Stimulated activated CD8-positive, alpha-beta memory T cell treated with anti-CD3 and anti-CD28 coated beads, Interleukin-4, amount 100 ng/mL, for 1 hour (primary cell): ENCODE measurements at places on chromosomes 7 and 10.

DNA sequence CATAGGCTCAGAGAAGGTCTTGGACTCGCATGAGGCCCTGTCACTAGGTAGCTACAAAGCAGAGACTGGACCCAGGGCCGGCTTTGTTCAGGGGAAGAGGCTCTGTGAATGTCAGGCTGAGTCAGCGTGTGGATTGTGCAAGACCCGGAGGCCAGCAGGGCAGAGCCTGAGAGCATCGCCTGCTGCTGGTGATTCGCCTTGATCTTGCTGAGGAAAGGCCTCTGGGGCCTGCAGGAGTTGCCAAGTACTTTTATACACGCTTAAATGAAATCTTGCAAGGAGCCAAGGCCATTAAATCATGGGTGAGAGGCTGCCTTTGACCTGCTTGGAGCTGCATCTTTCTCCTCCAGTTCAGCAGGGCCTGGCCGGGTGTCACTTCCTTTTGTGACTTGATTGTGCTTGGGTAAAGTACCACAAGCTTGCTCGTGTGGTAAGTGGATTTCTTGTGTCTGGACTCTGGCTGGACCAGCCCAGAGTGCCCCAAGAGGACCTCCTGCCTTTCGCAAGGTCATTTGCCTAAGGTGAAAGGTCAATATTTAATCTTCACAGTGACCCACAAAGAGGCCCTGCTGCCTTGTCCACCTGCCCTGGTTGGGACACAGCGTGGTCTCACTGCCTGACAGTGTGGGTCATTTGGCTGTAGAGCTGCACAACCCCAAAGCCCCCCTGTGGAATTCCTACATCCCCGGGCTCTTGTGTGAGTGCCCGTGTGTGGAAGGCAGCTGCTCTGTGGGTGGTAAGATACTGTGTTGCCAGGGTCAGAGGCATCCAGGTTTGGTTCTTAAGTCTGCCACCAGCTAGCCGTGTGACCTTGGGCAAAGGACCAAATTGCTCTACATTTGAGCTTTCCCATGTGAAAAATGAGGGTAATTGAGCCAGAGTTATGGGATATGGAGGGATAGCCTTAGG, 38.6 kb upstream of the SH2D4B start:
- DNase-seq = peak; percentile 38

DNA sequence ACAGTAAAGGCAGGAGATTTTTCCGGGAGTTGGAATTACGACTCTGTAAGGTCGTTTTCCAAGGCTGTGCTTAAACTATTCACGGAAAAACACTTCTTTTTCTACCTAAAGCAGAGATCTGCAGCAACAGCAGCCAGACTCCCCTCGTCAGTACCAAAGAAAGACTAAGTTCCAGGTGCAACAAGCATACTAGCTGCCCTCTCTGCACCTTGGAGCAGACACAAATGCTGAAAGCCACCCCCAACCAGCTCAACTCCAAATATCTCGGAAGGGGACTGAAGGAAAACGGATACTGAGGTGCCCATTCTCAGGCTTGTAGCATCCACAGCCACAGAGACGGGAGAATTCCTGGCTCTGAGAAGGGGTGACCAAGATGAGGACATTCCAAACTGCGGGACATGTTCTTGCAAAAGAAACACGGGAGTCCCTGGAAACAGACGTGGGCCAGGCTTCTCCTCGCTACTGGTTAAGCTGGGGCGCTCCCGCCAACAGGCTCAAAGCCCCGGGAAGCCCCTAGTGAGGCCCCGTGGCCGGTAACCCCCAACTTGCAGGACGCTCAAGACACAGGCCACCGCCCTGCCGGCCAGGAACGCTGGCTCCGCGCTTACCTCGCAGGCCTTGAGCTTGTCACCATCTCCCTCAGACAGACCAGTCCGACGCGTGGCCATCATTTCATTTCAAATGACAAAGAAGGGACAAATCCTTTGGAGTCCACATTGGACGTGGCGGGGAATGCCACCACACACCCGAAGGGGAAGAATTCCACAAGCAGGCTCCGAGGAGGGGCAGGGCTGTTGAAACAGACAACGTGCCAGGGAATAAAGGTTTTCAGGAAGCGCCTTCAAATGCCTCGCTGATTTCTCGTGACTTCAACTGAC, 2.2 kb downstream of the ARHGAP21 start:
- DNase-seq = no peak

- DNase-seq = no peak
Observed at GRCh38 chr7:27188386-27189294, 3.6 kb upstream of the HOXA11 start.

- DNase-seq = no peak
Observed at GRCh38 chr10:5679606-5680005, 5.0 kb upstream of the TASOR2 start.

DNA sequence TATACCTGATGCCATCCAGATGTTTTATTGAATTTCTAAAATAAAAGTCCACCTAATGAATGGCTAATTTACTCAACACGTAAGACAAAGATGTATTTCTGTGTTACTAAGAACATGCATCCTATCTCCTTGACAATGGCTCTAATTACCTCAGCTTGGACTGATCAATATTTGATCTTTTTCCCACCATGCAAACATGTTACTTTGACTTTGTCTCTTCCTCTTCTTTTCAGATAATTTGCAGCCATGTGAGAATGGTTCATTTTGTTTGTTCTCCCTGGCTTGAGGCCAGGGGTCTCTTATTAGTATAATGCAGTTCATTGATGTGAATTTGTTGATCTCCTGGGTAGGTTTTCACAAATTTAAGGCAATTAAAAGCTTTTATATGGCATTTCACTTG, 302.1 kb downstream of the ADK start:
- no peak for DNase-seq

DNA sequence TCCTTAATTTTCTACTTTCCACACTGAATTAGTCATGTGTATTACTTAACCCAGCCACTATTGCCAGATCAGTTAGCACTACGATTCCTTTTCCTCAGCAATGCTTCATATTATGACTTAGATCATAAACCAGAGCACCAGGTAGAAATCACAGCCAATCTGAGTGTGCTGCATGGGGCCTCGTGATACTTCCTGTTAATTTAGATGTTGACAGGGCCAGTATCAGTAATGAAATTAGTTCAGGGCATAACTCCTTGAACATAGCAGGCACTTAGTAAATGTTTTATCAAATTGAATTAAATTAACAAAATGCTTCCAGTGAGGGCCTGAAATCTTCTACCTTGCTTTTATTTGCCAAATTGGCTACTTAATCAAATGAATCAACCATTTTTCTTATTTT, 169.3 kb upstream of the LRGUK start:
- no peak for DNase-seq

DNA sequence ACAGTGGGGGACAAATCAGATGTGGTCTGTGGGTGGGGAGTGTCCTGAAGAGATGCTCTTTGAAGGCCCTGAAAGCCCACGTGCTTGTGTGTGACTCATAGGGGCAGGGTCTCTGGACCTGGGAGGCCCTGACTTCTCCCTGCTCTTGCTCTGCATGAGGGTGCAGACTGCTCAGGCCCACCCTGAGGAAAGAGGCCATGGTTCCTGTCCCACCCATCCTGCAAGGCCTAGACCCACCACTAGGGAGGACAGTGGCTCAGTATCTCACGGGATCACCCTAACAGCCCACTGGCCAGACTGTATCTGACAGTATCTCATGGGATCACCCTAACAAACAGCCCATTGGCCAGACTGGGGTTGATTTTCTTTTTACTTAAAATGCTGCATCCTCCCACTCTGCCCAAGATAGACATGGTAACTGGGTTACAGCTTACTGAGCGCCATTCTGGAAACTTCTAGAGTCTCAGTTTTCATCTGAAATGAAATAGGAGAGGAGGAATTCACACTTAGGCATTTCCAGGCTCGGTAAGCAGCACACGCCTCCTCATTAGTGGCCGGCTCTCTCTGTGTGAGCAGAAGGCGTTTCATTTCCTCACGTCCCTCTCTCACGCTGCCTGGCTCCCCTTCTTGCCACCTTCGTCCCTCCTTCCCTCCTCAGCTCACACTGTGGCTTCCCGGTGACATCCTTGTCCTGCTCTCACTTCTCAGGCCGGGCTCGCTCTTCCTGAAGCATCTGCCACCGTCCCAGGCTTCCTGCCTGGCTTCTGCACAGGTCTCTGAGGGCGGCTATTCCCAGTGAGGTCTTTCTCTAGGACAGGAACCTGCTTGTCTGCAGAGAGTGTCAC, 242.6 kb downstream of the GLRX3 start:
- no peak for DNase-seq

GRCh38 chr7:24731313-24731712, 26.0 kb downstream of the GSDME start:
- DNase-seq = no peak

DNA sequence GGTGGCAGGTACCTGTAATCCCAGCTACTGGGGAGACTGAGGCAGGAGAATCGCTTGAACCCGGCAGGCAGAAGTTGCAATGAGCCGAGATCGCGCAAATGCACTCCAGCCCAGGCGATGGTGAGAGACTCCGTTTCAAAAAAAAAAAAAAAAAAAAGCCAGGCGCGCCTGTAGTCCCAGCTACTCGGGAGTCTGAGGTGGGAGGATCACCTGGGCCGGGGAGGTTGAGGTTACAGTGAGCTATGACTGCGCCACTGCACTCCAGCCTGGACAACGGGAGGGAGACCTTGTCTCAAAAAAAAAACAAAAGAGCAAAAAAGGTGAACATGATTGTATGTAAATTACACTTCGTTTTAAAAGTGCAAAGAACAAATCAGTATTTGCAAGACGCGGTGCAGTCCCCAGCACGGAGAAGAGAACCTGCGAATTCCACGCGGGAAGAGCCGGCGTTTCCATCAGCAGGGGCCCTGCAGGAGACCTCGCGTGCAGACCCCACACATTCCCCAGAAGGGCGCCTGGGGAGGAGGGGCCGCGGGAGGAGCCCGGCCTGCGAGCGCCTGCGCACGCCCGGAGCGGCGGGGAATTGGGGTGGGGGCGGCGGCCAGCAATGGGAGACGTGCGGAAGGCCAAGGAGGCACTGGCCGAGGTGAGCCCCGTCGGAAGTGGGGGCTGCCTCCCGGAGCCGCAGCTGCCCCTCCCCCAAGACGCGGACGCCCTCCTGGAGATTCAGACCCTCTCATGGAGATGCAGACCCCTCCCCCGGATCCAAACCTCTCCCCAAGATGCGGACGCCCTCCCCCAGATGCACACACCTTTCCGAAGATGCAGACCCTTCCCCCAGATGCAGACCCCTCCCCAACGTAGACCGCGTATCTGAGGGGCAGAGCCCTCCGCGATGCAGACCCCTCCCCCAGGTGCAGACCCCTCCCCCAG, 16.7 kb upstream of the SUN1 start:
- no peak for DNase-seq

- no peak for DNase-seq
Observed at GRCh38 chr10:1187151-1187854, 131.1 kb downstream of the WDR37 start.

- DNase-seq = no peak
Observed at GRCh38 chr7:134925766-134926165, 60.5 kb upstream of the AGBL3 start.

DNA sequence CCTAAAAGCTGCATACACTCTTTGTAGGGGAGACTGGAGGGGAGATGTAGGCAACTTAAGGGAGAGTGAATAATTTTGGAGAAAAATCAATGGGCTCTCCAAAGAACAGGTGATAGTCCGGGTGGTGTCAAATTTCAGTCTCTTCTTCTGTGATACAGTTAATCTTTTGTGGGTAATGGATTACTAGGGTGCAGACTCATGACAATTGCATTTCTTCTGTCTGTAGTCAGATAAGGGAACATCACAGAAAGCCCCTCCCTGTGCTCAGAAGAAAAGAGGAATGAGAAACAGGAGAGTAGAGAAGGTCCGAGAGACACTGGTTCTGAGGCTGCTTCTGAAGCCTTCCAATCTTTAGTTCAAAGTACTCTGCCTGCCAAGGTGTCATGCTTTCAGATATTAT, 1140.7 kb upstream of the LRRN3 start:
- DNase-seq = no peak

DNA sequence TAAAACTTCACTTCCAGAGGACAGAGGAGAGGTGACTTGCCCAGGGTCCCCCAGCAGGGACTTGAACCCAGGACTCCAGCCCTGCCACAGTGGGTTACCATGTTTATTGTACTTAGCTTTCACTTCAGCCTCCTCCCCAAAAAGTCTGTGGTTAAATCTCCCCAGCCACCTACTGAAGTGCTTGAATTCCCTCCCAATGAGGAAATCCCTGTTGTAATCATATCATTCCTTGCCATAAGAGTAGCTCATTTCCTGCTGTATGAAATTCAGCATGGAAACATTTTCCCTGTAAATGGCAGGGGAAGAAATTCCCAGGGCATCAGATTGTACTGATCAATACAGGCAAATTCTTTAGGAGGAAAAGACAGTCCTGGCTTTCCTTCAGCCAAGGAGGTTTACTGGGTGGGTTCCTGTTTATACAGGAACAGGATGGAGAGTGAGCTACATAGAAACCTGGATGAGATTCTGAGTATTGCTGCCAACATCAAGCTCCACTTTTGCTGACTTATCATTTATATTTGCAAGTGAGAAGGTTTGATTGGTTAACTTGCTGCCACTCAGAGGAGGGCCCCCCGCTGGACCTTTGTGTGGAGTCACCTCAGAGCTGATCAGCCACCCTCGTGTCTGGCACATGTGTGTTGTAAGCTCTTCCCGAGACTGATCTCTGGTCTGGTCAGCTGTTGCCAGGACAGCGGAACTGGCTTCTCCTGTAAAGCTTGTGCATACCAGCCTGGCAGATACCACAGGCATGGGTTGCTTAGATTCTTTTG, 16.4 kb upstream of the PDZD8 start:
- DNase-seq = no peak

- DNase-seq = no peak
Observed at GRCh38 chr10:7571981-7572380, 94.8 kb downstream of the ITIH5 start.

- no peak for DNase-seq
Observed at GRCh38 chr7:27641581-27642230, 21.0 kb downstream of the HIBADH start.

DNA sequence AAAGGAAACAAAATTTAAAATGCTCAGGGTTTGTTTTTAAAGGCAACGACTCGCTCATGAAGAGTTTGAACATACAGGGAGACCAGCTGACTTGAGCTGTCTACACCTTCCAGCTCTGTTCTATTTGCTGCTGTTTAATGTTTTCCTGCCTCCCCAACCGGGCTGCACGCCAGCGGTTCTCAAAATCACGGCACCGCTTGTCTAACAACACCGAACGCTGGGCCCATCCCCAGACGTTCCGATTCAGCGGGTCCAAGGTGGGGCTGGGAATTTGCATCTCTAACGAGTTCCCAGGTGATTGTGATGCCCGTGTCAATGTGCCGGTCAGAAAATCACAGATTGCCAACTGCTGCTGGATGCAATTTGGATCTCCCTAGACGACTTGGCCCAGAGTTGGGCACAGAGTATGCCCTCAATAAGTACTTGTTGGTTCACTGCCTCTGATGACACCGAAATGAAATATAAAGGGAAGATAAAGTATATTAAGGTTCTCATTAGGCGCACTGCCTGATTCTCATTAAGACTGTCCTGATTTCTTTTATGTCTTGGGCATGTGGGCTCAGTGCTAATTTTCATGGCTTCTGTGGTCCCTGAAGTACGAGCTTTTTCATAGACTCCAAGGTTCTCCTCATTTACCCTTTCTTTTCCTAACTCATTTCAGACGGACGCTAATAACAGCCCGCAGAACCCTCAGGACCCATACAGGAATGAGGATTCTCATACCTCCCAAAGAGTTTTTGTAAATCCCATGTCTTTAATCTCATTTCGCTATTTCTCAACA, 28.5 kb downstream of the CELF2 start:
- DNase-seq = no peak

- DNase-seq = no peak
Observed at GRCh38 chr10:69071610-69072009, 16.3 kb upstream of the SRGN start.

- DNase-seq = no peak
Observed at GRCh38 chr7:115840702-115841101, 189.9 kb downstream of the TFEC start.
